ENCODE measurements at places on chromosomes 3 and 15.

- no peak for DNase-seq
Observed at GRCh38 chr15:39581793-39582285, 960 bp downstream of the THBS1 start.

DNA sequence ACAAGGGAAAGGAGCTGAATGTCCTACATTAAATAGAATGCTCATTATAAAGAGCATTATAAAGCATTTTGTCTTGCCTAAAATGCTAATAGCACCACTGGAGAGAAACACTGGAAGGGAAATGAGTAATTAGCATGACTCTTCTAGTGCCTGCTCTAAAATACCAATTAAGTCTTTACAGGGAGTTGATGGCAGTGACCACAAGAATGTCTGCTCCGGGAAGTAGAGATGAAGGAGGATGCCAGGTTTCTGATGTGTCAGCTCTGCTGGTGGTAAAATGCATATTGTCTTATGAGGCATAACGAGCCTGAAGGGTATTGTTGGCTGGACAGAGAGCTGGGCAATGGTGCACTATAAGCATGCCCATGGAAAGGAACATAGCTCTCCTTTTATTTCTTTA lies 49.5 kb downstream of the MYLK start:
- DNase-seq = no peak

- DNase-seq = no peak
Observed at GRCh38 chr15:70037292-70037640, 60.5 kb downstream of the TLE3 start.

DNA sequence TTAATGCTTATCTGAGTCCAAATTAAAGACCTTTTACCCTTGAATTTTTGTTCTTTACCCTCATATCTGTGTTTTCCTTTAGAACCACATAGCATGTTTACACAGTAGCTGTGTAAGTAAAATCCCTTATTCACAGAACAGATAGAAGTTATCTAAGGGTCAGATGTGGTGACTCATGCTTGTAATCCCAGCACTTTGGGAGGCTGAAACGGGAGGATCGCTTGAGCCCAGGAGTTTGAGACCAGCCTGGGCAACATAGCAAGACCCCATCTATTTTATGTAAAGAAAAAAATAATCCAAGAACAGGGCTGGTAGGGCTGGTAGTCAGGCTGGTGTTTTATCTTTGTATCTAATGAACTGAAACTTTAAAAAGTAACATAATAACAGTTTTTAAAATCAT lies 23.2 kb downstream of the NXPE3 start:
- DNase-seq = no peak

DNA sequence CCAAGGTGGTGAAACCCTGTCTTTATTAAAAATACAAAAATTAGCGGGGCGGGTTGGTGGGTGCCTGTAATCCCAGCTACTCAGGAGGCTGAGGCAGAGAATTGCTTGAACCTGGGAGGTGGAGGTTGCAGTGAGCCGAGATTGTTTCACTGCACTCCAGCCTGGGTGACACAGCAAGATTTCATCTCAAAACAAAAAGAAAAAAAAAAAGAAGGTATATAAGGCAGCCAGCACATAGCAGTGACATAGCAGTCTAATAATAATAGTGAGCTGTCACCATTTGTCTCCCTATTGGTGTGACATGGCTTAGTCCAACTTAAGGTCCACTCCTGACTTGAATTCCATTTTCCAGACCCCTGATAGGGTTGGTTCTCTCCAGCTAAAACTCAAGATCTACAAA lies 8.8 kb upstream of the LACTB start:
- DNase-seq = no peak

- no peak for DNase-seq
Observed at GRCh38 chr3:67462187-67462586, 192.2 kb downstream of the SUCLG2 start.

GRCh38 chr3:196144383-196145105 lies 62.7 kb upstream of the TFRC start:
- no peak for DNase-seq

DNA sequence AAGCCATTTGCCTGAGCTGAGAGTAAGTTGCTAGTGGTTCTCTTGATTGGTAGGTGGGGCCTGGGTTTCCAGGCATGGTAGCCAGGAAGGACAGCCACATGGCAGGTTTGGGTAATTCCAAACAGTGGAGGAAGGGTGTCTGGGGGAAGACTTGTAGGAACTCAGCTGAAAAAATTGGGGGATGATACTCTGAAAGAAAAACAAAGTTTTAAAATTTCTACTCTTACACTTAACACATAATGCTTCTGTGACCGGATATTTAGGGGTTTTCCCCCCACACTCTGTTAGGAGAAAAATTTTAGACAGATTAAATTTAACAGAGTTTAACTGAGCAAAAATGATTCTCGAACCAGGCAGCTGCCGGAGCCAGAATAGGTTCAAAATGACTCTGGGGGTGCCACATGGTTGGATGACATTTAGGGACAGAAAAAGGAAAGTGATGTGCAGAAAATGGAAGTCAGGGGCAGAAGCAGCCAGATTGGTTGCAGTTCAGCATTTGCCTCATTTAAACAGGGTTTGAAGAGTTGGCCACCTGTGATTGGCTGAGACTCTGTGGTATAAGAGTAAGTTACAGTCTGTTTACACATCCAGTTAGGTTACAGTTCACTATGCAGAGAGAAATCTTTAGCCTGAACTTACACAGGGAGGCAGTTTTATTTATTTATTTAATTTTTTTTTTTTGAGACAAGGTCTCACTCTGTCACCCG lies 8.1 kb downstream of the B2M start:
- no peak for DNase-seq

- peak; percentile 5 for DNase-seq
Observed at GRCh38 chr3:51099794-51100535, 285.1 kb upstream of the MANF start.

DNA sequence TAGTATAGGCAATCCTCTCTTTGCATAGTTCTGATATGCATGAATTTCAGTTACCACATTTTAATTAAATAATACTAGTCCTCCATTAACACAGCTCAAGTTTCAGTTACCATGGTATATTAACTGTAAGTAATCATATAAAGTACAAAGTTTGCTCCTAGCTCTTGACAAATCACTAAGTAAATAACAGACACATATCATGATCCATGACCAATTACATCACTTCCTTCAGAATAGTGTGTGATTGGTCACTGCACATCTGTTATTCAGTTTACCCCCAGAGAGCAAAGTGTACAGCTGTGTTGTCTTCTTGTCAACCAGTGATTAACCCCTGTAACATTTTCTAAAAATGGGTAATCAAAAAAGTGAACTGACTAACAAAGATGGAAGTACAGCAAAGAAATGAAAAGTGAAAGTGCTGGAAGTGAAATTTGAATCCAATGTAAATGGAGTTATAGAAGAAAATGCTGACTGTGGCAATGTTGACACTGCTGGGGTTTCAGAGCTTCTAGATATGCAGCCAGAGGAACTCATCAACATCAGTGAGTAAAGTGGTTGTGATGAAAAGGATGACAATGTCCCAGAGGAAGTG lies 30.2 kb upstream of the LEKR1 start:
- DNase-seq = no peak

GRCh38 chr15:60223176-60223575 lies 174.6 kb downstream of the ANXA2 start:
- DNase-seq = no peak

DNA sequence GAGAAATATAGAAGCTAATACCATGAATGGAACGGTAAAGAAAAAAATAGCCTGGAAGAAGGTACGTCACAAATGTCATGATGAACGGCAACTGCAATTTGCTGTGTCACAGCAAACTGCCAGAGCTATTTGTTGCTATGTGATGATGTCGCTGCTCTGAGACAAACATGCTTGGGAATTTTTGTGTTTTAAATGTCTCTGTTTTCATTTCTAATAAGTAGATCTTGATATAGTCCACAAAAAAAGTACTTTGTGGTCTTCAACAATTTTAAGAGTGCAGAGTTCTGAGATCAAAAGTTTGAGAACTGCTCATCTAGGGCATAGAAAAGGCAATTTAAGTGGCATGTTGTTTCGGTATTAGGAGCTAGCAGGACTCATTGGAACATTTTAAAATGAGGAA lies 4.3 kb upstream of the NR1D2 start:
- no peak for DNase-seq

DNA sequence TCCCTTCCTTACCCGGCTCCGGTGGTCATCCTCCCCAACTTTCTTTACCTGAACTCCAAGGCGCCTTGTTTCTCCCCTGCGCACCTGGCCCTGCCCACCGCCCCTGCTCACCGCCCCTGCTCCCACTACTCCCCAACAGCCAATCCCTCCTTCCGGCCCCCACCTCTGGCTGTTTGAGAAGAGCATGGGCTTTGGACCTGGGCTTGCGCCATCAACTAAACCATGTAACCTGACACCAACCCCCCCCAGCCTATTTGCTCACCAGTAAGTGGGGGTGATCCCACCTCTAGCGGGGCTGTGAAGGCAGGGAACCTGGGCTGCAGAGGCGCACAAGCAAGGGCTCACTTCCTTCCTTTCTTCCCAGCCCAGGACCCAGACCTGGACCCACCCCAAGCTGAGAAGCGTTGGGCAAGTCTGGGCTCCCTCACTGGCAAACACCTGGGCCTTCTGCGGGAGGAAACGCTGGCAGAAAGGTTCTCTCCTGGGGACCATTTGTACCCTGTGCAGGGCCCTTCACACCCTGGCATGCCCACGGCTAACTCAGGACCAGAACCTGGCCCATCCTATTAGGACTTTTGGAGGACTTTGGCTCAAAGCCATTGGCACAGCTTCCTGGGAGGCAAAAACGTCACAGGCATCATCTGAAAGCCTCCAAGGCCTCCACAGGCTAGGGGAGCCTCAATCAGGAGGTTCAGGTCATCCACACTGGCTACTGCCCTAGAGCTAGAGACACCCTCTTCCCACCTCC lies at the start of gene PLXNB1:
Gene PLXNB1 (minus strand): TSS at position 127 of the 748 bp plus-strand sequence. CDS start 5,475 bp downstream, outside the sequence.
- no peak for DNase-seq
